ENCODE measurements at places on chromosomes 11 and 22. TPM values are rescaled to one million over a fixed set of nuclear protein-coding genes. Genes with fewer than 3 reads are reported as not detected.

Gene CNGA4
- not detected for total RNA-seq

DNA sequence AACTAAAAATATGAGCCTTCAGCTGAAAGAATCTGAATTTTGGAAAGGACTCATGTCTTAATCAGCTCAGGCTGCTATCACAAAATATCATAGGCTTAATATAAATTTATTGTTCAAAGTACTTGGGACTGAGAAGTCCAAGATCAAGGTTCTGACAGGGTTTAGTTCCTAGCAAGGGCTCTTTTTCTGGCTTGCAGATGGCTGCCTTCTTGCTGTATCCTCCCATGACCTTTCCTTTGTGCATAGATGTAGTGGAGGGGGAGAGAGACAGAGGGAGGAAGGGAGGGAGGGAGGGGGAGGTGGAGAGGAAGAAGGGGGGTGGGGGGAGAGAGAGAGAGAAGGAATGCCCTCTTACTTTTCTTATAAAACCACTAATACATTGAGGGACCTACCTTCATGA, 306.8 kb upstream of the DDI1 start:
- DNase-seq, result no peak

DNA sequence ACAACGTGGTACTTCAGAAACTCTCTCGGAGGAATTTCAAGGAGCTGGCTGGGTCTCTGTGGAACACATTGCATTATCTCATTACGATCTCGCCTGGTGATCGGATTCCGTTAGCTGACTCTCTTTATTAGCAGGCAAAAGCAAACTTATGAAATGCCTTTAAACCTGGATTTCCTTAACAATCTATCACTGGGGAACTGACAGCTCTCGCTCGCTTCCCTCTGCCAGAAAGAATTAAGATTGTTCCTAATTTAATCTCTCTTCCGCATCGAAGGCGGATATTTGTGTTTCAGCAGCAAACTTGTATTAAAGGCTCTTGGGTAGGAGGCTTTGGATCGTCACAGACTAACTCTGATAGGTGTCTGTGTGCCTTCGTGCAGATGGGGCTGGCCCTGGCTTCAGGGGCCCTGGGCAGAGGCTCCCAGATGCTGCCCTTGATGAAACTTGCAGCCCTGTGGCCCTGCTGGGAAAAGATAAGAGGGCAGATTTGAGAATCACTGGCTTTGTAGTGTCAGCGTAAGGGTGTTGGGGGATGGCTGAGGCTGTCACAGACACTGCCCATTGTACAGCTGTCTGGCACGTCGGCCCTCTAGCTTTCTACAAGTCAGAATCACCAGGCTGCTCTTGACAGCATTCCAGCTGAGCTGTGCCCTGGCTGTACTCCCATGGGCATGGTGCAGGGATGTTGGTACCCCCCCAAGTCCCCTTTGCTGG, 162.2 kb upstream of the NECTIN1 start:
- DNase-seq, result no peak

Gene PICK1
- 49.8 TPM for total RNA-seq

DNA sequence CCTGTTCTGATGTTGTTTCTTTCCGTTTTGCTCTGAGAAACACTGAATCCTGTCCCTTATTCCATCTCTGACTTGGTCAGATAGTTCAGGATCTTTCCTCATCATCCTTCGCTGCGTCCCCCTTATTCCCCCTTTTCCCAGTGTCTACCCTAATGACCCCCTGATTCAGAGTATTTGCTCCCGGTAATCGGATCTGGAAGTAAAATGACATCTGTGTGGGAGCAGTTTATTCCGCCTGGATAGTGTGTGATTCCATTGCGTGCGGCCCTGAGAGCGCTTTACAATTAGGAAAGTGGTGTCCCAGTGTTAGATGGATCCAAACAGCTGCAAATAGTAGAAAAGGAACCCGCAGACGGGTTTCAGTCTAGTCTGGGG, 606 bp downstream of the DRG1 start:
- DNase-seq, result no peak

- DNase-seq, result no peak
Observed at GRCh38 chr22:33867118-33867866, 53.0 kb downstream of the LARGE1 start.

Gene POU2AF2
- 4.2 TPM for total RNA-seq

Measured in tibial nerve (tissue), 4 donors.